ENCODE measurements at places on chromosomes 1 and 21.

- DNase-seq, result no peak
These were observed 406.1 kb downstream of the RPS6KC1 start for GRCh38 chr1:213457186-213457585.

DNA sequence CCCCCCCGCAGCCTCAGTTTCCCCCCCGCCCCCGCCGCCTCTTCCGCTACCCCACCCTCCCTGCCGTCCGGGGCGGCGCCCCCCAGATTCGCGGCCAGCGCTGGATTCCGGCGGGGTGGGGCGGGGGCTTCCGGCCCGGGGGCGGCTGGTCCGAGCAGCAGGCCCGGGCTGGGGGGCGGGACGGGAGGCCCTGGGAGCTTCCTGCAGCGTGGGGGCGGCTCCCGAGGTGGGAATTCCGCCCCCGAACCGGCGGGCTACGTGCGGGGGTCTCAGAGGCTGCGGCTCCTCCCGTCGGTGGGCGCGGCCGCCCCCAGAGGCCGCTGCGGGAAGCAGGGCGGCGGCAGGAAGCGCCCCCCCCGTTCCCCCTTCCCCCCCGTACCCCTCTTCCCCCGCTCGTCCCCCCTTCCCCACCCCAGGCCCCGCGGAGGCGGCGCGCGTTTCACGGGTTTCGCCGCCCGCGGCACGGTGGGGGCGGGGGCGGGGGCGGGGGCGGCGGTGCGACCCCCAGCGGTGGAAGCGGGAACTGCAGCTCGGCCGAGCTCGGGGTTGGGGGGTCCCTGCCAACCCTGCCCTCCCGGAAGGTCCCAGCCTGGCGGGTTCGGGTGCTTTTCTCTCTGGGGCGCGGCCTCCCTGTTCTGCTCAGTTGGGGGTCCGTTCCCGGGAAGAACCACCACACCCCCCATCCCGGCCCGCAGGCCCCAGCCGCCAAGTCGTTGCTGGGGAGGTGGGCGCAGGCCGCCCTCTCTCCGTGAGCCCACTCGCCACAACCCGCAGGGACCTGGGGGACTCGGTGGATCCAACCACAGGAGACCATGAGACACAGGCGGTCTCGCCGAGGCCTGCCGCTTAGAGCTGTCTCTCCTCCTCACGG lies 76.3 kb downstream of the MORN1 start:
- DNase-seq, result peak; percentile 68

DNA sequence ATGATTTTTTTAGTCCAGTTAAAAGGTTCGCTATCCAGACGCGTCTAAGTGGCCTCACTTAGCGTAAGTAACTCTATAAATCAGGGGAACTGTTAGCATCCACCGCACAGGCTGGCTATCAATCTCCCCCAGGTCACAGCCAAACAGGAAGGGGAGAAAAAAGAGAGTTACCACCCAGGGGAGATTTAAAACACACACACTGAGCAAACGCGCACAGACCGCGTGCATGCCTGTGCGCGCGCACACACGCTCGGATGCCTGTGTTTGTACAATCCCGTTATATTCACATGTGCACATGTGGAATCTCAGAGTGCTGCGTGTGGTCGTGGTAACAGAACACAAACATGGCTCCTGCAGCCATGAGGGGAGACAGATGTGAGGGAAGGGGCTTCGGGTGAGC lies 125.4 kb downstream of the CASZ1 start:
- DNase-seq, result no peak

DNA sequence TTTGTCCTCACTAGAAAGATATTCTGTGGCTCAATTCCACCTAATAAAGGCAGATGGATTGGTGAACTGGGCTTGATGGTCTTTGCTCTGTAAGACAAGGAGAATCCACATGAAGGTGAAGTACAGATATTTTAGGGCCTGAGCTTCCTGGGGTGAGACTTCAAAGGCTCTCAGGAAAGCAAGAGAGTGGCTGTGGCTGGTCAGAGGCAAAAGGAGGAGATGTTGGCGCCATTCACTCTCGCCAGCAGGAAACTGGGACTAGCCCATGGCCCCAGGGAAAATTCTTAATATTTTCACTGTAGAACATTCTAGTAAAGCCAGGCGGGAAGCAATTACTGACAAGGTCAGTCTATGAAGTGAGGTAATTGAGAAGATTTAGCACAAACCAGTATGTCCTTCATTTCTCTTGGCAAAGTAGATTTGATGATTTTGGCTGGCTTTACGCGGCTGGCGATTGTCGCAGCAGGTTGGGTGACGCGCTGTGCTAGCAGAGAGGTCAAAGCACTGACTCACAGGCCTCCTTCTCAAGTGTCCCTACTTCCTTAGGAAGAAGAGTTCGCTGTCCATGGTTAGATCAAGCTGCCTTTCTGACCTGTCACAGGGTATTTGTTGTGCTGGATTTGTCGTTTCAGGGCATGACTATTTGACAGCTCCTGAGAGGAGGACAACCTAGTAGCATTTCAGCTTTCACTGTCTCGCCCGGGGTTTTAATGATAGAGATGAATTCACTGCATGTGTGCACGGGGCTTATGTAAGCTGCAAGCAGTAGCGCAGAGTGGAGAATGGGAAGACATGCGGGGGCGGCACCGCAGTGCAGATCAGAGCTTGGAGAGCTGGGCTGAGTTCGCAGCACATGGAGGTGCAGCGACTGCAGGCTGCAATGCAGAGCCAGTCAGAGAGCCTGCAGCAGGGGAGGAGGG lies 32.7 kb downstream of the XCL1 start:
- DNase-seq, result no peak

DNA sequence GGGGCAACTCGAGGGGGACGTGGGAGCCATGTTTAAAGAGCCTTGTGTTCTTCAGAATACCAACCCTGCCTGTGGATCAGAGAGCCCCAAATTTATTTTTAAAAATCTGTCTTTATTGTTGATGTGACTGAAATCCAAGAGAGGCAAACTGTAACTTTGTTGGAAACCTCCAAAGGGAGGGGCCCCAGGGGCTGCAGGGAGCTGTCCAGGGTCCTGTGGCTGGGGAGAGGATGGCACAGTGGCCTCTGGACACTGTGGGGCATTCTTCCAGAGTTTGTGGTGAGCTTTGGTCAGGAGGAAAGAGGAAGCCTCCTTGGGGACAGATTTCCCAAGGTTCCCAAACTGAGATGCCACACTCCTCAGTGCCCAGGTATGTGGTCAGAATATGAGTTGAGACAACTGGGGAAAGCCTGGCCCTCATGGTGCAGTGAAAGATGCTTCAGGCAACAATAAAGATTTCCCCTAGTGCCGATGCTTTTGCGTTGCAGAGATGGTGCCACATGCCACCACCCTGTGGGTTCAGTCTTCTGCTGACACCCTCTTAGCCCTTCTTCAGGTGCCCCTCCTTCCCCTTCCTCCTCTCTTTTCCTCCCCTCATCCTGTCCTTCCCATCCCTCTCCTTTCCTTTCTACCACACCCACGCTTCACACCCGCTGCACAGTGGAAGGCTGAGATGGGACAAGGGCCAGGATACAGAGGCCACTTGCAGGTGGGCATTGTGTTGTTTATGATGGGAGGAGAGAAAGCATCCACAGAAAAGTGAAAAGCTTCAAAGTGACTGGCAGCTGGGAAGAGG lies 122.1 kb downstream of the UCK2 start:
- peak; percentile 30 for DNase-seq

GRCh38 chr1:103582464-103582863 lies 11.1 kb downstream of the AMY2B start:
- DNase-seq, result no peak

GRCh38 chr1:239084459-239085080 lies 301.8 kb upstream of the CHRM3 start:
- DNase-seq, result no peak

GRCh38 chr1:167484726-167485502 lies 33.4 kb downstream of the CD247 start:
- no peak for DNase-seq

DNA sequence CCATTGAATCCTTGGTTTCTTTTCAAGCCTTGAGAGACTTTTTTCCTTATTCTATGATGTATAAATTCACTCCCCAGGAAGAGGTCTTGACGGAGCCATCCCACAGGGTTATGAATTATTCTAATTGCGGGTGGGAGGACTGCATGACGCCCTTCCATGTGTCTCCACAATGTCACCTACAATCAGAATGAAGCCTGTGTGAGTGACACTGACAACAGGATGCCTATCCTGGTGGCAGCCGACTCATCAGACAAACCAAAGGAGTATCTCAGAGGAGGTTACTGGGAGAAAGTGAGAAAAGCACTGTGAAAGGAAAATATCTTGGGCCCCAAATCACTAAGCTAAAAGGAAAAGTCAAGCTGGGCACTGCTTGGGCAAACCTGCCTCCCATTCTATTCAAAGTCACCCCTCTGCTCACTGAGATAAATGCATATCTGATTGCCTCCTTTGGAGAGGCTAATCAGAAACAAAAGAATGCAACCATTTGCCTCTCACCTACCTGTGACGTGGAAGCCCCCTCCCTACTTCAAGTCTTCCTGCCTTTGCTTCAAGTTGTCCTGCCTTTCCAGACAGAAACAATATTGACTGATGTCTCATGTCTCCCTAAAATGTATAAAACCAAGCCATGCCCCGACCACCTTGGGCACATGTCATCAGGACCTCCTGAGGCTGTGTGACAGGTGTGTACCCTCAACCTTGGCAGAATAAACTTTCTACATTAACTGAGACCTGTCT lies 98.4 kb downstream of the SMYD2 start:
- no peak for DNase-seq

- no peak for DNase-seq
These were observed 1.2 kb downstream of the ETV3 start for GRCh38 chr1:157137046-157137407.

DNA sequence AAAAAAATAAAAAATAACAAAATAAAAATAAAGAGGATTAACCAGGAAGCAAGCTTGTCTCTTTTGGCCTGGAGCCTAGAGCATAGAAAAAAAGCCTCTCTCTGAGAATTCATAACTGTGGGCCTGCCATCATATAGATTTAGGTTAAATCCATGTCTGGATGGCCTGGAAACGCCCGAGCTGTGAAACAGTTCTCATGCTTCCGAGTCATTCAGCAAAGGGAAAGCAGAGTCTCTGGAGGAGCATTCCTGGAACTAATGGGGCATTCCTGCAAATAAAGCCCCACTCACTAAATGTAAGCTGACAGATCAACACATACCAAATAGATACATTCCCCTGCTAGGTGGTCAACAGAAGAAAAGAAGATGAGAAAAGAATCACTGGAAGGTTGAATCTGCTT lies 75.8 kb upstream of the GNG4 start:
- DNase-seq, result peak; percentile 26

DNA sequence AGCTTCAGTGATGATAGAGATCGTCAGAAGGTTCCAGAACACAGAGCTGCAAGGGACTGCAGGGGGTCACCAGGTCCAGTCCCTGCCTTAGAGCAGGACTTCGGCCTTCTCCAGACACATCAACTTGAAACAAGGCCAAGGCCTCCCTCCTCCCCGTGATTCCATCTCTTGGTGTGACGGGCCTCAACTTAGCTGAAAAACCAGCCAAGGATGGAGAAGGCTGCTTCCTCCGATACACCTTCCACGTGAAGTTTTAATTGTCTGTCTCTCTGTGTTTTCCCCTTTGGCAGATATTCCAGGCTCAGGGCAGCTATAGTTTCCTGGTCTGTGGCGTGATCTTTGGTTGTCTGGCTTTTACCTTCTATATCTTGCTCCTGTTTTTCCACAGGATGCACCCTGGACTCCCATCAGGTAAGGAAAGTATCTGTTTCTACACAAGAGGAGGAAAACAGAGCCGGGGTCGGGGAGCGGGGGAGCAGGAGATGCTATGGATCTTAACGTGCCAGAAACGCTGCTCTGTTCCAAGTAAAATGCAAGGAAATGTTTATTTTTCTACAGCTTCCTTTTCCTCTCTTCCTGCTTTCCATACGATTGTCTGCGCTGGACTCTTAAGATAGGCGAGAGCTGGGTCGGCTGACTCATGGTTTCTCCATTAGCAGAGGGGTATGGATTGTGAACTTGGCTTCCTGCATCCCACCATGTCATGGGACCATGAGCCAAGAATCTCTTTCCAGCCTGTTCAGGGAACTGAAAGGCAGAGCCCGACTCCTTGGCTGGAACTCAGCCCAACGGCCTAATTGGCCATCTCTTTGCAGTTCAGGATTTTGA lies 32.8 kb downstream of the ELK4 start:
- no peak for DNase-seq

- peak; percentile 25 for DNase-seq
These were observed 773 bp downstream of the IFNGR2 start for GRCh38 chr21:33403786-33404585.

DNA sequence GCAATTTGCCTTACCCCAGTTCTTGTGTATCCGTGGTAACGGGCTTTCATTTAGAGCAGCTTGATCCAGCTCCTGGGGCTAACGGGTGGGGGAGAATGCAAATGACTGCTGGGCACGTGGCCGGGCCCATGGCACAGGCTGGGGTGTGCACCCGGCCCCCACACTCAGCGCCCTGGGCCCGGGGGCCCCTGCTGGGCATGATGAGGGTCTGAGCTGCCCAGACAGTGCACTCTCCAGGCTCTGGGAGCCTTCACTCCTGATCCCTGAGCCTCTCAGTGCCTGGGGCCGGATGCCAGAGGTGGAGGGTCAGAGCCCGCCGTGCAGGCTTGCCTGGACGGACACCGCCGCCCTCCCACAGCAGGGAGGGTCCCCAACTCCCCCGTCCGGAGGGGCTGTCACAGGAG lies 20.1 kb upstream of the PEX10 start:
- no peak for DNase-seq

GRCh38 chr1:52264530-52265115 lies 101.4 kb downstream of the CC2D1B start:
- DNase-seq, result no peak

GRCh38 chr1:78620666-78621065 lies 418 bp downstream of the IFI44L start:
- peak; percentile 33 for DNase-seq

DNA sequence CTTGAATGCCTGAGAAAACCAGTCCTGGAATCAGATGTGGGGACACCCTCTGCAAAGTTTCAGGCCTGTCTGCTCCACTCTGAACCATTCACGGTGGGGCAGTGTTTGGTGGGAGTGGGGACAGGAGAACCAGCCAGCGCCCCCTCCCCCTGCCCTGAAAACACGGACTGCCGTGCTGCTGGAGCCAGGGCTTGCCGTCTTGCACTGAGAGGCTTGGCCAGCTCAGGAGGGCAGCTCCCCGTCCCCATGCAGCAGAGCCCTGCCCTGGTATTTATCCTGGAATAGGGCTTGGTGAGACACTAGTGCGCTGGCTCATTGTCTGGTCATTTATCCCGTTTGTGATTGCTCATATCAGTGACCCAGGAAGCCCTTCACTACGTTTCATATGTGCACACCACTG lies 3.9 kb downstream of the S100B start:
- no peak for DNase-seq

DNA sequence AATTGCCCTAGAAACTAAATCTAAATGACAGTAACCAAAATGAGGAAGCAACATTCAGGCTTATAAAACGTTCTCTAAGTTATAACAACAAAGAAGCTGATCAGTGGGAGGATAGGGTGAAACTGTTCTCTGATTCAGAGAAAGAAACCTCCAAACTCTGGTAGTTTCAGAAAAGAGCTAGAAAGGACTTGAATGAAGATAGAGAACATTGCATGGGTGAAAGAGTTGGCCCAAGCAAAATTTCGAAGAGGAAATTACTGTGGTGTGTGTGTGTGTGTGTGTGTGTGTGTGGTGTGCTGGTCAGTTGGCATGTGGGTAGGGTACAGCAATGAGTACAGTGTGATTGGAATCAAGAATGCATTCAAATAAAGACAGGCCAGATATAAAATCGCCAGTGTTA lies 16.5 kb upstream of the SPAG17 start:
- DNase-seq, result no peak

All from ACHN (cell line).